ENCODE measurements at places on chromosomes 6 and 20.

DNA sequence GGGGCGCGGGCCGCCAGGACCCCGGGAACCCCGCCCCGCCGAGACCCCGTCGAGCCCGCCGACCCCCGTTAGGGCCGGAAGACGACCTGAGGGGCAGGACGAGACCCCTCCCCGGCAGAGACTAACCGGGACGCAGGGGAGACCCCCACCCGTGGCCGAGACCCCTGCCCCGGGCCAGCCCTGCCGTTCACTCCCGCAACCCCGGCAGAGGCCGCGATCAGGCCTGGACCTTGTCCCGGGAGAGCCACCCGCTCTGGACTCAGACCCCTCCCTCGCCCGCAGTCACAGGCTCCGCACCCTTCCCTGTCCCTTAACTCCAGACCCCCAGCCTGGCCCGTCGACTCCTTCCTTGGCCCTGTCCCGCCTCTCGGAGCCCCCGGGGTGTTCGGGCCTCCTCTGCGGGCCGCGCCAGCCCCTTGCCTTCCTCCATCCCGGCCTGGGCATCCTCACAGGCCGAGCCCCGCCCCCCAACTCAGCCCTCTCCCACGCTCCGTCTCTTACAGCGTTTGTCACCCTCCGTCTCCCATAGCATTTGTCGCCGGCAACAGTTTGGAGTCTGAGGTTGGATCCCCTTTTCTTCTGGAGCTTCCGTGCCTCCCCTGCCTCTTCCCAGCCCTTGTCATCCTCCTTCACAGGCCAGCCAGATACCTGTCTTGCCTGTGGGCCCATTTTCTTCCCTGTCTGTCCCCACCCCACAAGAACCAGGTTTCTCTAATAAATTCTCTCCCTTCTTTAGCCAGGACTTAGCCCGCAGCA lies 569 bp downstream of the TCEA2 start:
- peak; percentile 67 for DNase-seq

DNA sequence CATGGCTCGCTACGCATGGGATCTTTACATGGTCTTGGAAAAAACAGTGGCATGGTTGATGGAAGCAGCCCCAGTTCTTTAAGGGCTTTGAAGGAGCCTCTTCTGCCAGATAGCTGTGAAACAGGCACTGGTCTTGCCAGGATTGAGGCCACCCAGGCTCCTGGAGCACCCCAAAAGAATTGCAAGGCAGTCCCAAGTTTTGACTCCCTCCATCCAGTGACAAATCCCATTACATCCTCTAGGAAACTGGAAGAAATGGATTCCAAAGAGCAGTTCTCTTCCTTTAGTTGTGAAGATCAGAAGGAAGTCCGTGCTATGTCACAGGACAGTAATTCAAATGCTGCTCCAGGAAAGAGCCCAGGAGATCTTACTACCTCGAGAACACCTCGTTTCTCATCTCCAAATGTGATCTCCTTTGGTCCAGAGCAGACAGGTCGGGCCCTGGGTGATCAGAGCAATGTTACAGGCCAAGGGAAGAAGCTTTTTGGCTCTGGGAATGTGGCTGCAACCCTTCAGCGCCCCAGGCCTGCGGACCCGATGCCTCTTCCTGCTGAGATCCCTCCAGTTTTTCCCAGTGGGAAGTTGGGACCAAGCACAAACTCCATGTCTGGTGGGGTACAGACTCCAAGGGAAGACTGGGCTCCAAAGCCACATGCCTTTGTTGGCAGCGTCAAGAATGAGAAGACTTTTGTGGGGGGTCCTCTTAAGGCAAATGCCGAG lies 78.2 kb downstream of the ASXL1 start:
- DNase-seq, result no peak

GRCh38 chr6:147564556-147564955 lies 56.1 kb downstream of the SAMD5 start:
- DNase-seq, result no peak

GRCh38 chr20:25066386-25066785 lies 8.4 kb upstream of the ACSS1 start:
- DNase-seq, result no peak

GRCh38 chr20:16312998-16313397 lies 260.2 kb downstream of the KIF16B start:
- no peak for DNase-seq

DNA sequence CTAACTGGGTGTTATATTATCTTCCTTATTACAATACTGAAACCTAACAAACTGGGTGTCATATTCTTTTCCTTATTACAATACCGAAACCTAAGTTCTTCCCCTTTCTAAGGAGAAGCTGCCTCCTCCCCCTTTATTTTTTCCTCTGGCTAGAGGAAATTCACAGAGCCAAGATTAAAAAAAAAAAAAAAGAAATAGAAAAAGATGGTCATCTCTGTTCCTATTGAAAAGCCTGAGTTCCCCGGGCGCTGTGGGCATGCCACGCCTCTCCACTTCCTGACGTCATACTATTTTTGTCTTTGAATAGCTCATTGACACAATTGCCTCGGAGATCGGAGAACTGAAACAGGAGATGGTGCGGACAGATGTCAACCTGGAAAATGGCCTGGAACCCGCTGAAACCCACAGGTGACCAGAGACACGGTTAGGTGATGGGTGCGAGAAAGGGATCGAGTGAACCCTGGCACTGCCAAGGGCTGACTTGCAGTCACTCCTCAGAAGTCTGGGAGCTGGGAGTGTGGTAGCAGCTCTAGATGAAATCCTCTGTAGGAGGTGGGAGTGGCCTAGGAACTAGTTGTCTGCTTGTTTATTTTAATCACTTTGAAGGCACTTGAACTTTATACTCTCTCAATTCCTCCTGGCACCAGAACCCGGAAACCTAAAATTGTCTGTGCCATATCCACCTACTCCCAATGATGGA lies 82.2 kb upstream of the NAA20 start:
- DNase-seq, result no peak

- no peak for DNase-seq
These were observed 112.0 kb downstream of the LAMP5 start for GRCh38 chr20:9626357-9626756.

DNA sequence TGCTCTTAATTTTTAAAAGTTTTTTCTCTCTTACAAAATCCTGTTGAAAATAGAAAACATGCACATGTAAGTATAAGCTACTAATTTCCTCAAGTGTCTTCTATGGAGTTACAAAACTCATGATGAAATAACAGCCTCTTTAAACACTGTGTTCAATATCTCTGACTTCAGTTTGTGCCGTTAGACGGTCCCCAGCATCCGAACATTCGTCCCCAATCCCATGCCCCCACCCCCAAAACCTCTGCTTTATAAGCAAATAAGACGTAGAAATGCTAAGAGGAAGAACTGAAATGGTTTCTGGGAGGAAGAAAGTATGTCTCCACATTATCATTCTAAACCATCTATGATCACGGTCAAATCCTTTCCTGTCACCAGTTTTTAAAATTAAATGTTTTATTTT lies 31.7 kb upstream of the MYB start:
- no peak for DNase-seq

GRCh38 chr6:82984720-82985119 lies 80.9 kb downstream of the UBE3D start:
- DNase-seq, result no peak

DNA sequence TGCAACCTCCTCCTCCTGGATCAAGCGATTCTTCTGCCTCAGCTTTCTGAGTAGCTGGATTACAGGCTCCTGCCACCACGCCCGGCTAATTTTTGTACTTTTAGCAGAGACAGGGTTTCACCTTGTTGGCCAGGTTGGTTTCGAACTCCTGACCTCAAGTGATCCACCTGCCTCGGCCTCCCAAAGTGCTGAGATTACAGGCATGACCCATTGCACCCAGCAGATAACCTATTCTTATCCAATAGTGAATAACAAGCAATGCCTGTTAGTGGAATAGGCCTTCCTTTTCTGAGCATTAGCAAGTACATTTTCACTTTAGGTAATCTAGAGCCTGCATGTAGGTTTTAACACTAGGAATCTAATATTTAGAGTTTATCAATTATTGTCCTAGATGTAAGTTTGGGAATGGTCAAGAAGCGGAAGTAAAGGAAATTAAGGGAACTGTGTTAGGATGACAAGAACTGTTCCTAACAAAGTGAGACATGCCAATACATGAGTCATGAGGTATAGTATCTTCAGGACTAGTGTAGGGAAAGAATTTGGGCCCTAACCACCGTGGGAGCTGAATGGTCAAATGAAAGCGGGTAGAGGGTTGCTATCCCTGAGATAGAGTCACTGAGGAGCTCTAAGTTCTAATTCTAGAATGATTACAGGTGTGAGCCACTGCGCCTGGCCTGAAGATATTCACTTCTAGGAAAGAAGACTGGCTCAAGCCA lies 15.0 kb downstream of the BLTP3A start:
- DNase-seq, result no peak

DNA sequence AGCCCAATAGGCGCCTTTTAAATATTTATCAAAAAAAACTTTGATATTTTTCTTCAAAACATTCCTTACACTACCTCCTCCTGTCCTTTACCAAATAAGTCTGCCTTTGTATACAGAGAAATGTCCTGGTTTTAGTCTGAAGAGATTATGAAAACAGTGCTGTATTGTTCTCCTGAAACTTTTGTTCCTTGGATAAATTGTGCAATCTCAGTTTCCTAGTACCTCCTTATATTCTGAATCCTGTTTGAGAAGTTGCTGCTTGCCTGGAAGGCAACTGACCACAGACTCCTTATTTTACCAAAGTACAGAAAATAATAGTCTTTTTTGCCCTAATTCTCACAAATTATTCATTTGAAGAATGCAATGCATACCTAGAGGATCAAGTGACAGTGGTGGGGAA lies 349.5 kb downstream of the EPHA7 start:
- no peak for DNase-seq

- DNase-seq, result no peak
These were observed 41.5 kb downstream of the STAU1 start for GRCh38 chr20:49146442-49147225.

GRCh38 chr20:9119776-9120175 lies 50.9 kb downstream of the PLCB4 start:
- no peak for DNase-seq

DNA sequence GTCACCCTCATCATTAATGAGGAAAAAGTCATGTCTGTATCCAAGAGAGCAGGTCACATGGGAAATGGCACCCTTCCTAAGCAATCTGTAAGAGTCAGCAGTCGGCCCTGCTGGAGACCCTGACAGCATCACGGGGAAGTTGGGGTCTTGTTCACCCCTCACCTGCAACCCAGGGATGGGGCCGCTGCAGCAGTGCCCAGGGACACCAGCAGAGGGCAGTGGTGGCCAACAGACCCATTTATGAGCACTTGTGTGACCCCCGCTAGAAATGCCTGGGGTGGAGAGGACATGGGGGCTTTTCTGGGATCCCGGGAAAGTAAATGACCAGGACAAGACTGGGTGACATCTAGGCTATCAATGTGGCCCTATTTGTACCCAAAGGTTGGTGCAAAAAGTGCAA lies 35.9 kb downstream of the ANKRD60 start:
- DNase-seq, result peak; percentile 54

DNA sequence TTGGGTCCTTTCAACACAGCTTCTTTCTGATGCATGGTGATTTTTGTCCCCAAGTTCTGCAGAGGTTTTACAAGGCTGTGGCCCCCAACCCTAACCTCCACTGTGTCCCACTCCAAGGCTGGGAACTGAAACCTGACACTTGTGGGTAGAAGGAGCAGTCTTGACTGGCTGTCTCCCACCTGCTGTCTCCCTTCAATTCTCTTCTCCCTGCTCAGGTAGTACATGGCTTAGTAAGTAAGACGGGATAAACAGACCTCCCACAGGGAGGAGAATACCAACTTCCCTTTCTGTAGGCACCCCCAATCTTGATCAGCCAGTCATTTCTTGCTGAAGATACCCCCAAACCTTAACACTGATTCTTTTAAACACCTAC lies 25.0 kb downstream of the TGM6 start:
- no peak for DNase-seq

DNA sequence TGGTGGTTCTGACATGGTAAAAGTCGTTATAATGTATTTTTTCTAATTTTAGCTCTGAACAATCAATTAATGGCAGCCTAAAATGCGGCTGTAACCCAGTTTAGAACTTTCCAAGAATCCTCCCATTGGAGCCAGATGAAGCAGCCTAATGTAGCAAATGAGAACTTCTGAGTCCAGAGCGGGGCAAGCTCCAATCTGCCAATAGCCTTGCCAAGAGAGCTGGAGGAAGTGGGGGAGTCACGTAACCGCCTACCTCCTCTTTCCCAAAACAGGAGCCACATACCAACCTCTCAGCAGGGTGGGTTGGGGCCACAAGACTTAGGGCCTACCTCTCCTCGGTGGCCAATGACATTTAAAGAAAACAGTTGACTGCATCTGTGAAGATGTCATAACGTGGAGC lies 230.6 kb downstream of the SOD2 start:
- no peak for DNase-seq

DNA sequence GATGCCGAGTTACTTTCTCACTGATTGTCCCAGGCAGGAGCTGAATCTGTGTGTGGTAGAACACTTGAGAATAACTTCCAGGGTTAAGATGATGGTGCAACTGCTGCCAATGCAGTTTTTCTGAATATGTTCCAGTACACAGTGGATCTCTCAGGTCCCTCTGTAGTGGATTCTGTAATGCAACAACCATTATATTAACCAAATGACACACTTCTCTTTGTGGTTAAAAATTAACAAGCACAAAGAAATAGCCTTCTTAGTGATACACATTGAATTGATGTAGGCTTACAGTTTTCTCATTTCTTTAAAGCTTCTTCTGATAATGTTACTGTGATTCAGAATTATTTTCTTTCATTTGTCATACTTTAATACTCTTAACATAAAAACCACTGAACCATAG lies 383.8 kb downstream of the ADGRB3 start:
- DNase-seq, result no peak

- DNase-seq, result no peak
These were observed 5.0 kb upstream of the LSM14B start for GRCh38 chr20:62117362-62117646.

DNA sequence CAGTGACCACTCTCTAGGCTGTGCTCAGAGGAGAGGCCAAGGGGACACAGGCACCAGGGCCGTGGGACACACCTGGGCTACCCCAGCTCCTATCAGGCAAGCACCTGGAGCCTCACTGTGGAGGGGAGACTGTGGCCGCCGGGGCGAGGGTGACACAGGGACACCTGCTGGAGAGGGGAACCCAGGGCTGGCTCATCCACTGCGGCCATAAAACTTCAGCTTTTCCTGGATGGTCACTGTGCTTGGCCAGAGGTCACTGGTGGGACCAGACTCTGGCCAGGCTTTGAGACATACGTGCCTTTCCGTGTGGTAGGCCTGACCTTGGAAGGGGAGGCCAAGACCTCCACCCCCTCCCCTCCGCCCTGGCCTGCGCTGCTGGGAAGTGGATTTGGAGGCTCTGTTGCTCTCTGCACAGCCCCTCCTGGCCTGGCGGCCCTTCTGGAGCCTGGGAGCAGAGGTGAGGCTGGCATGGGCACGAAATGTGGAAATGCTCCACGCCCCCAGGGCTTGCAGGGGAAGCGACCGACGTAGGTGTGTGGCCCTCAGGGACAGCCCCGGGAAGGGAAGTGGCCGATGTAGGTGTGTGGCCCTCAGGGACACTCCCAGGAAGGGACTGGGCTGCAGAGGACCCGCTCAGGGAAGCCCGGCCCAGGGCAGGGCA lies 42.9 kb upstream of the BHLHE23 start:
- no peak for DNase-seq
